Activated naive CD8-positive, alpha-beta T cell treated with anti-CD3 and anti-CD28 coated beads for 36 hours (primary cell): ENCODE measurements at places on chromosomes 3 and 15.

DNA sequence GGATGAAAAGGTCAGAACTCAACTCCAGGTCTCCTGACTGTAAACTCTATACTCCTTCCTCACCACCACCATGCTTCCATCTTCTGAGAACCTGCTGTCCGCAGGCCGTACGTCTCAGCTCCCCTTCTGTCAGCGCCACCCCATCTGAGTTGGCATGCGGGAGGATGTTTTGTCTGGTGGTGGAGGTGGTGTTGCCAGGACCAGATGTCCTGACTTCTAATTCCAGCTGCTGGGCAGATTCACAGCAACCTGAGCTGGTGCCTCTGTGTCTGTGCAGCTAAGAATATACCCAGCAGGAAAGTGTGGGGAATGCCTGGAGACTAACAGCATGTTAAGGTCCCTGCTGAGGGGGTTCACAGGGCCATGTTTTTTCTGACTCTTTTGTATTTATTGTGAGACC lies 23.2 kb downstream of the PLA1A start:
- no peaks in the 10 kb centered on the region for H3K36me3 ChIP-seq
- peaks cover 8% of the 10 kb centered on the region for H3K27me3 ChIP-seq
- DNase-seq, result no peak
- no peaks in the 10 kb centered on the region for H3K4me1 ChIP-seq

- no peak overlapping the region for H3K27ac ChIP-seq
- H3K4me3 ChIP-seq, result no peak overlapping the region
- no peaks in the 10 kb centered on the region for H3K36me3 ChIP-seq
- DNase-seq, result no peak
Observed at GRCh38 chr3:146050691-146051090, 110.3 kb downstream of the PLOD2 start.

- peak overlapping the region; percentile 94 for H3K27ac ChIP-seq
- peaks cover 63% of the 10 kb centered on the region for H3K36me3 ChIP-seq
- H3K4me3 ChIP-seq, result peak overlapping the region; percentile 33
Observed at GRCh38 chr3:30643763-30644462, 37.5 kb downstream of the TGFBR2 start.

DNA sequence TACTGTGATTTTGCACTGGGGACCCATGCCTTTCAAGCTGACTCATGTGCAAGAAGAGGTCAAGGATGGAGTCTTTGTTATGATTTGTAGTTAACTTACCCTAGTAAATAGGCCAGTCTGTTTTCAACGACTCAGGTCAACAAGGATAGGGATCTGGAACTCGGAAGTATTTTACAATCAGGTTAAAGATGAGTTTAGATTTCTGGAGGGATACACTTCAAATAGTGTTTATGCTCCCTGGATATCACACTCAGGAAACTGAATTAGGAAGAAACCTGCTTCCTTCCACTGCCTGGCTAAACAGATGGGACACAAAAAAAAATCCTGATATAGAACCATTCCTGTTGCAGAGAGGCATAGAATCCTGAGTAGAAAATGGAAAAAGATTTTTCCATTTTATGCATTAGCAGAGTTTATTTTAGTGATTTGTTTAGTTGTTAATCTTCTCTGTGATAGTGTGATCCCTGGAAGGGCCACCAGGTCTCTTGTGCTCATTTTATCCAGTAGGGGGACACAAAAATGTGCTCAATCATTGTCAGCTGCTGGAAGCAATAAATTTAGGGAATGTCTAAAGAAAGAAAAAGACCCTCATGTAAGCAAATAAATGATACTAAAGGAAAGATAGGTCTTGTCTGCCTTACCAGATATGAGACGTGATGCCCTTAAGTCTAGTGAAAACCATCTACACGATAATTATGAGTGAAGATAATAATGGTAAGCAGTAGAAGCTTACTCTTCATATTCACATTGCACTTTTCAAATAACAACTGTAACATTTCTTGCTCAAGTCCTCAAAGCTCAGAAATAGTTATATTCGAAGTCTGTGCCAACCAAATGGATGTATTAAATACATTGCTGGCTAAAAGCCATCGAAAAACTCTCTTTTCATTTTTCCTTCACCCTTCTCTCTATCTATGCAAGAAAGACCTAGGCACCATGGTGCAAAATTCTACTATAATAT lies 452.1 kb upstream of the KCNMB2 start:
- peaks cover 44% of the 10 kb centered on the region for H3K4me1 ChIP-seq
- no peaks in the 10 kb centered on the region for H3K27me3 ChIP-seq
- peaks cover 3% of the 10 kb centered on the region for H3K36me3 ChIP-seq

- H3K27ac ChIP-seq, result no peak overlapping the region
- H3K36me3 ChIP-seq, result no peaks in the 10 kb centered on the region
- H3K4me1 ChIP-seq, result no peaks in the 10 kb centered on the region
- no peak for DNase-seq
- H3K4me3 ChIP-seq, result no peak overlapping the region
Observed at GRCh38 chr15:97545799-97546198, 414.7 kb upstream of the ARRDC4 start.

- H3K27me3 ChIP-seq, result no peaks in the 10 kb centered on the region
- DNase-seq, result no peak
- H3K27ac ChIP-seq, result peak overlapping the region; percentile 77
- H3K36me3 ChIP-seq, result peaks cover 47% of the 10 kb centered on the region
- no peak overlapping the region for H3K4me3 ChIP-seq
Observed at GRCh38 chr15:64635499-64636495, 139.6 kb downstream of the RBPMS2 start.

DNA sequence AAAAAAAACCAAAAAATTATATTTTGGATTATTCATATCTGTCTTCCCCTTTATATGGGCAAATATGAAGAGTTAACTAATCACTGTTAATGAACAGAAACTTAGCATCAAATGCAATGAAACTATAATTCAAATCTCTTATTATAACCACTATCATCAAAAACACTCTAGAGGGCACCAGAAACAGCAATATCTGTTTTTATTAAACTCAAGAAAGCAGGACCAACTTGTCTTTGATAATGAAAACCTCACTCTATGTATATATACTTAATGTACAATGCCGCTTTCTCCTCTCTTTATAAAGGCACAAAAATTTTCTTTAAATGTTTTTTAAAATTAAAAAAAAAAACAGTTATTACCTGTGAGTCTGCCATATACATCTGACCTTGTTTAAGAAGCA lies 92.7 kb downstream of the UACA start:
- H3K4me3 ChIP-seq, result no peak overlapping the region
- no peaks in the 10 kb centered on the region for H3K36me3 ChIP-seq
- no peak for DNase-seq
- H3K4me1 ChIP-seq, result peaks cover 11% of the 10 kb centered on the region
- H3K27me3 ChIP-seq, result peaks cover 10% of the 10 kb centered on the region
- H3K27ac ChIP-seq, result no peak overlapping the region

DNA sequence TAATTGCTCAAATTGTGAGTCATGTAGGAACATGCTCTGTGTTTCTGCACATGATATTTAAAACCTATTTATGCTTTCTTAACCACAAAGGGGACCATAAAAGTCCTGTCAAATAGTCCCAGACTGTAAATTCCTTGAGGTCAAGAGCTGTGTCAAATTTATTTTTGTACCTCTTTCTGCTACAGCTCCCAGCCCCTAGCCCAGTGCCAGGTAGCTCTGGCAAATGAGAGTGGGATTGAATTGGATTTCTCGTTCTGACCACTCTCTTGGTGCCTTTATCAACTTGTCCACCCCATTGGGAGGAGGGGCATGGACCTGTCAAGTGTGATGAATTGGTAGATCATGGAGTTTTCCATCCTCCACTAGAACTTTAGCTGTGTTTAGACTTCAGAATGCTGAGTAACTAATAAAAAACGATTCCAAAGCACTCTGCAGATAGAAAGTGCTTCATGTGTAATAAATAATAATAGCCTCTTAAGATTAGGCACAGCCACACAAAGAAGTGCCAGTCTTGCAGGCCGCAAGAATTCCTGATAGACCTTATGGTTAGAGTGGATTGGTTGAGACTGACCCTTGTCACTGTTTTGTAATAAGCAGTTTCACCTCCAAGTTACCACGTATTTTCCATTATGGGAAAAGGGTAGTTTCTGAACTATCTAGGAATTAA lies 120.4 kb downstream of the LPP start:
- no peak overlapping the region for H3K4me3 ChIP-seq
- H3K4me1 ChIP-seq, result peaks cover 30% of the 10 kb centered on the region
- H3K27me3 ChIP-seq, result no peaks in the 10 kb centered on the region
- DNase-seq, result no peak

DNA sequence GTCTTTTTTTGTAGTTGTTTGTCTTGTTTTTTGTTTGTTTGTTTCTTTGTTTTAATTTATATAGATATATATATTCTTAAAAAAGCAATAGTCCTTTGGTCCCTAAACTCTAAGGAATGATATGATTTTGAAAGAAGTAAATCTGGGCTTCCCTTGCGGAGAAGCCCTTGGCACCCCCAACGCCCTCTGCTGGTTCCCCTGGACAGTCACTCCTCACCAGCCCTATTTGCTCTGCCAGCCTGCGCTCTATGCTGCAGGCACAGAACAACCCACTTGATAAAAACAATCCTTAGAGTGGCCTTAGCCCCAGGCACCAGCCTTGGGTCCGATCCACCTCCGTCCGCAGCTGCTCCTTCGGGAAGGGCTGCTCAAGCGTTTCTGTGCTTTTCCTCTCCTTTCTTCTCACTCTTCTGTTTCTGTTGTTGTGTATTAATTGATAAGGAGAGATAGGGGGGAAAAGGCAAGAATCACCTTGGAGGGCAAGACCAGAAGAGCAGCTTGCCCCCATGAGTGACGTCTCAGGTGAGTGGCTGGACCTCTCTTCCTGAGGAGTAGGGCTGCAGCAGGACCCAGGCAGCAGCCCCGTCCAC lies 13.7 kb upstream of the PARP6 start:
- no peak overlapping the region for H3K27ac ChIP-seq
- no peaks in the 10 kb centered on the region for H3K27me3 ChIP-seq
- no peaks in the 10 kb centered on the region for H3K36me3 ChIP-seq
- peak; percentile 46 for DNase-seq

- no peaks in the 10 kb centered on the region for H3K36me3 ChIP-seq
- H3K4me1 ChIP-seq, result peaks cover 20% of the 10 kb centered on the region
- no peaks in the 10 kb centered on the region for H3K27me3 ChIP-seq
- no peak for DNase-seq
Observed at GRCh38 chr3:111285694-111286093, 214.1 kb downstream of the NECTIN3 start.

DNA sequence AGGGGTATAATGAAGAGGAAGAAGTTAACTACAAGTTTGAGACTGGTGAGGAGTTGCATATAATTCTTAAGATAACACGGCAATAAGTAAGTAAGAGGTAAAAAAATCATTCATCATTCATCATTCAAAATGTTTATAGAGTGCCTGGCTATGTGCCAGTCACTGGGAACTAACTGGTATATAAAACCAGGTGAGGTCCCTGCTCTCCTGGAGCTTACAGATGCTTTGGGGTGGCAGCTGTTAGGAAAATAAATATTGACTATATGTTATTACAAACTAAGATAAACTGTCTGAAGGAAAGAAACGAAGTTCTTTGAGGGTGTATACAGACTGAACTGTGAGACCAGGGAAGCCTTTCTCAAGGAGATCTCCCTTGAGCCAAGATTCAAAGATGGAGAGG lies 2.9 kb downstream of the CASR start:
- no peak for DNase-seq
- H3K27ac ChIP-seq, result no peak overlapping the region
- H3K4me1 ChIP-seq, result peaks cover 4% of the 10 kb centered on the region
- no peaks in the 10 kb centered on the region for H3K36me3 ChIP-seq
- no peak overlapping the region for H3K4me3 ChIP-seq

DNA sequence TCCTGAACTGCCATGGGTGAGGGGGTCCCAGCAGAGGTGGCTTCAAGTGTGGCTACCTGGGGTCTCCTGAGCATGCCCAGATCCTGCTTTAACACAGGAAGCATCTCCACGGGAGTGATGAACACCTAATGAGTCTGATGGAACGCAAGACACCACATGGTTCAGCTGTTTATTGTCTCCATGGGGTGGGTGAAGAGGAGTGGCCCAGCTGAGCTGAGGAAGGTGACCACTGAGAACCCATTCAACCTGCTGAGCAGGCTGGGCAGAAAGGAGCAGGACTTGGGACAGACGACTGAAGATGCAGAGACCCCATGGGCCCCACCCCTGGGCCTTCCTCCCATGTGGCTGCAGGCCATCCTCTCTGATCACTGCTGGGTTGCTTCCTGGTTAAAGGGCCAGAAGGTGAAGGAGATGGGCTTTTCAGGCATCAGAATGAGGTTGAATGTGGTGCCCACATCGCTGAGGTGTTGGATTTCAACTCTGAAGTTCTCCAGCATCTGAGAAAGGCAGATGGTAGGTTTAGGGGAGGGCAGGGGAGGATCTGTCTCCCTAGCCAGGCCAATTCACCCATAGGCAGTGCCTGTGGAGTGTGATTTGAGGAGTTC lies 29.7 kb downstream of the CYP11A1 start:
- H3K36me3 ChIP-seq, result no peaks in the 10 kb centered on the region
- no peak for DNase-seq
- no peaks in the 10 kb centered on the region for H3K27me3 ChIP-seq
- H3K4me1 ChIP-seq, result no peaks in the 10 kb centered on the region
- H3K27ac ChIP-seq, result no peak overlapping the region

DNA sequence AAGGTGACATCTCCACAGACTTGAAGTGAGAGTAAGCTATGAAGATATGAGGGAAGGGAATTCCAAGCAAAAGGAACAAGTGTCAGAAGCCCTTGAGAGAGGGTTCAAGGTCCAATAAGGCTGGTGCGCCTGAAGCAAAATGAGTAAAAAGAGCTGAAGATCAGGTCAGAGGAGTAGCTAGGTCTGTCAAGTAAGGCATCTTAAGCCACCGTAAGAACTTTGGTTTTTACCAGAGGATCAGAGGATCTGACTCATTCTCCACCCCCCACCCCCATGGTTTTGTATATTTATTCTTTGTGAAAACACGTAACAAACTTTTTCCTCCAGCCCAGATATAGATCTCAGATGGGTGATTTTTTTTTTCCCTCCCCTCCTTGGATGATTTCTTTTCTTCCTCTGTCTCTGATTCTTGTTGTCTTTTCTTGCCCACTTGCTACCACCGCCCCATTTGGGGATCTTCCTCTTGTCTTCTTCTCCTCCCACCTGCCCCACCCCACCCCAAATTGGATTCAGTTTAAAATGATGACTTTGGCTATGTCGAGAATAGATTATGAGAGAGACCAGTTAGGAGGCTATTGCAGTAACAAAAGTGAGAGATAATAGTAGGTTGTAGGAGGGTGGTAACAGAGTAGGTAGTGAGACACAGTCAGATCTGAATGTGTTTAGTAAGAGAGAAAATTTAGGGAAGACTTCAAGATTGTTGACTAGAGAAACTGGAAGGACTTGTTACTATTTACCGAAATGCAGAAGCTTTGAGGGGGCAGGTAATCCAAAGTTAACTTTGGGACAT lies 6.1 kb downstream of the TRMT10C start:
- peaks cover 48% of the 10 kb centered on the region for H3K36me3 ChIP-seq
- peak overlapping the region; percentile 5 for H3K27ac ChIP-seq
- H3K27me3 ChIP-seq, result no peaks in the 10 kb centered on the region
